Esophagus mucosa (tissue), 1 donor: ENCODE measurements at places on chromosomes 7 and 10. TPM values are rescaled to one million over a fixed set of nuclear protein-coding genes. Genes with fewer than 3 reads are reported as not detected.

The ACSM6 gene
- not detected for total RNA-seq

The VSTM4 gene
- total RNA-seq: 0.68 TPM

DNA sequence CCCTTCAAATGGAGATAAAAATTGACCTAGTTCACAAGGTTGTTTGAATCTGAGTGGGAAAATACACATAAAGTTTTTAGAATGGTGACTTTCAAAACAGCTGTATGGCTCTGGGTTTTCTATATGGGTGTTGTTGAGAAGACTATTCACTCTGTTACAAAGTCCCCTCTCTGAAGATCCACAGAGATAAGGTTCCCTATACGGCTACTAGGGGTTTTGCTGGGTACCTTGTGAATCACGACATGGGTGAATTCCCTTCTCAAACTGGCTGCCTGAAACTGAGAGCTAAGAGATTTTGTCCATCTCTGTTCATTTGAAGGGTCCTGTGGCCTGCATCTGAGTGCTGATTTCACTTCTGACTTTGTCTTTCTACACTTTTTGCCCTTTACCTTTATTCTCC lies 11.8 kb upstream of the SLC13A1 start:
- no peak for ATAC-seq

DNA sequence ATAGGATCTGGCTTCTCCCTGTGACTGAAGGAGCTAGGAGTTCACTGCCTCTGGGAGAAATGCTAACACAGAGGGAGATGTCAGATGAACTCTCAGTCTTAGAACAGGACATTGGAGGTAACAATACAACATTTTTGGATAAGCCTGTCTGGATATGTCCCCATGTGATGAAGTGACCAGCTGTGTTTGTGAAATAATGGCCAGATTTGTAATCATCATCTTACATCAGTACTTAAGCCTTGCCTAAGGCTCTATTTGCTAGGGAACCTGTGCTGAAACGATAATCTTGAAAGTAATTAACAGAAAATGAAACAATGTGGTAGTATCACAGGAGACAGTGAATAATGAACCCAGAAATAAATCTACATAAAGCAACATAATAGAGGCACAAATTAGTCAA lies 56.2 kb downstream of the CRPPA start:
- ATAC-seq: no peak

- ATAC-seq: no peak
Observed at GRCh38 chr10:126252884-126253610, 135.2 kb downstream of the ADAM12 start.

The CACNB2 gene
- 0.40 TPM for total RNA-seq

The NUTM2D gene
- total RNA-seq: 1.8 TPM

DNA sequence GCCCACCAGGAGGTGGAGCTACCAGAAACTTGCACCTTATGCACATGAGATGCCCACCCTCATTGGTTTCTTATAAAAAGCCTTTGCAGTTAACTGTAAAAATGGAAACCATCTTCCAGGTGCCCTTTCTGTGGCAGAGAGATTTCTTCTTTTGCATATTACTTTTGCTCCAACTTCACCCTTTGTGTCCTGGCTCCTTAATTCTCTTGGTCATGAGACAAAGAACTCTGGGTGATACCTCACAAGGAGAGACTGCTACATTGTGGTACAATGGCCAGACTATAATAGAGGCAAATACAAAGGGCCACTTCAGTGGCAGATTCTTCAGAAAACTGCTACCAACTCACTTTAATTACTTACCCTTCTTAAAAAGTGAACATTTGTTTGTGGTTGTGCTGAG lies 76.4 kb upstream of the PTER start:
- no peak for ATAC-seq

DNA sequence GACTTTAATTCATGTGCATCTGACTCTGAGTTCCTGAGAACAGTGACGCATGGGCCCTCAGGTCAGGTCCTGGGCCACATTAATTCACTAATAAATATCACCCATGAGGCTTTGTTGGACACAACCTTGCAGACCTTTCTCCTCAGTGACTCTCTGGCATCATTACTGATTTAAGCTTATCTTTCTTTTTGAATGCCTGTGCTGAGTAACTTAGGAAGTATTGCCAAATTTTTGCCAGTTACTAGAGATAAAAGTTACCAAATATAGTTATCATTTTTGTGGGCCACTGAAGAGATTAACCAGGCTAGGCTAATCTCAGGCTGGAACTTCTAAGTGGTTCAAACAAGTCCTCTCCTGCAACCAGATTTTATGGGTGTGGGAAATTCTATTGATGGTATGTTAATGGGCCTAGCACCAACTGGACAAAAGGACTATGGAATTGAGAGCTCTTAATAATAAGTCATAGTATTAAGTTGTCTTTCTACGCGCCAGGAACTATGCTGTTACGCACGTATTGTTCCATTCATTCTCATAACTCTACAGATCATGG lies 28.8 kb upstream of the PRTFDC1 start:
- ATAC-seq: peak; percentile 85

DNA sequence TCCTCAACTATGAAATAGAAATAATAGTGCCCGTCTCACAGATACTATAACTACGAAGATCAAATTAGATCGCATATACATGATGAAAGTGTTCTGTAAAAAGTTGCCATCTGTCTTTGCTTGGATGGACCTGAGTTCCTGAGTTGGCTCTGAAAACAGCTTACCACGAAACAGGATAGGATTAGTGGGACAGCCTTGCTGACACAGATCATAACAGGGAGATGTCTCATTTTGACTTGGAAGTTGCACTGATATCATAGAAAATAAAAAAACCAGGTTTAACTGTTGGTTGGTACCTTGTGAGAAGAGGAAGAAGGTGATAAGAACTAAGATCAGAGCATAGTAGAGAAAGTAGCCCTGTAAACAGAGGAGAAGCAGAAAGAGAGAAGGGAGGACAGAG lies 79.3 kb upstream of the AGBL3 start:
- ATAC-seq: no peak

GRCh38 chr10:43287056-43288007 lies 20.5 kb upstream of the RASGEF1A start:
- peak; percentile 86 for ATAC-seq

GRCh38 chr7:99248391-99249095 lies 24.1 kb upstream of the MYH16 start:
- peak; percentile 57 for ATAC-seq

DNA sequence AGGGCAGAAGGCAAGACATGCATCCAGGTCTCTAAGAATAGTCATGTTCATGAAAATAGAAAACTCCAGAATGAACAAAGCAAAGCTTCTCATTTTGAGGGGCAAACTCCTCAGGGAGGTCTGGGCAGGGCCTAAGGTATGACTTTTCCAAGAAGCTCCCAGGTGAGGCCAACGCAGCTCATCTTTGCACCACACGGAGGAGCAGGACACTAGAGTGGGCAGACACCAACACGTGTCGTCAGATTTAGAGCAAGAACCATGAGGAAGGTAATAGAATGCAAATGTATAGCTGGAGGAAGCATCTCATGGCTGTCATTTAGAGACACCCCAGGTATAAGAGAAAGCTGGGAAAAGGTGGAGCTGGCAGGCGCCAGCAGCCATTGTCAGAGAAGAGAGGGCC lies 95.7 kb downstream of the WDFY4 start:
- ATAC-seq: no peak

DNA sequence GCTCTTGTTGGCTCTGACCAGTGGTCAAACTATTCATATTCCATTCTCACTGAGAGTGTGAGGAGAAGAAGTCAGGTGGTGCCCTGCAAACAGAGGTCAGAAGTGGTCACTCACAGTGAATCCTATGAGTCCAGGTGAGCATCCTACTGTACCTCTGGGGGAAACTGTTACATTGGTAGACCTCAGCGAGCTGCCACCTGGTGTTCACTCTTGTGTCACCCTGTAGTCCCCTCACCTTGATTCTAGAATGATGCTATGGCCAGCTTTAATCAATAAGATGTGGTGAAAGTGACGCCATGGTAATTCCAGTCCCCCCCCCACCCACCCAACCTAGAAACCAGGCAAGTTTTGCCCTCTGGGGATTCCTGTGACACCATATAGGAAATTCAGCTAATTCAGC lies 1.2 kb upstream of the AMPH start:
- ATAC-seq: no peak

DNA sequence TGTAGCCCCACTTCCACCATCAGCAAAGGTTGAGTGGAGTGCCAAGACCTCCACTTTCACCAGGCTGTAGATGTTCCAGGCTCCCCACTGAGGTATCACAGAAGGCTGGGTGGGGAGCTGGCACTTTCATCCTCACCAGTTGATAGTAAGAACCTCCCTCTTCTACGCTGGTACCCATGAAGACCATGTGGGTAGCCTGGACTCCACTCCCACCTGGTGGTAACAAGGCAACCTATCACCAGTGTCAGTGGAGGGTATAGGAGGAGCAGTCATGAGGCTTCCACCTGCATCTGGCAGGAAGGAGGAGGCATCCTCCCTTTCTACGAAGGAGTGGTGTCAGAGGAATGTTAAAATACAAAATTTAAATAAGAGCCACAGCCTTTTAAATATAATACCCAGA lies 4.4 kb downstream of the SMIM30 start:
- no peak for ATAC-seq
